Anterior cingulate cortex (tissue), 58 donors: ENCODE measurements at places on chromosomes 16 and 17.
A peak's percentile ranks its signal among the peaks of the same experiment; 100 is the strongest.

GRCh38 chr16:56787167-56787566, 57.2 kb downstream of the NUP93 start:
- no peak for DNase-seq

GRCh38 chr17:44280392-44280937, 12.5 kb upstream of the SLC4A1 start:
- DNase-seq, result no peak

GRCh38 chr16:86882586-86883280, 304.4 kb downstream of the FOXL1 start:
- peak; percentile 8 for DNase-seq

GRCh38 chr16:9903-10665, 43.3 kb downstream of the POLR3K start:
- DNase-seq, result no peak

DNA sequence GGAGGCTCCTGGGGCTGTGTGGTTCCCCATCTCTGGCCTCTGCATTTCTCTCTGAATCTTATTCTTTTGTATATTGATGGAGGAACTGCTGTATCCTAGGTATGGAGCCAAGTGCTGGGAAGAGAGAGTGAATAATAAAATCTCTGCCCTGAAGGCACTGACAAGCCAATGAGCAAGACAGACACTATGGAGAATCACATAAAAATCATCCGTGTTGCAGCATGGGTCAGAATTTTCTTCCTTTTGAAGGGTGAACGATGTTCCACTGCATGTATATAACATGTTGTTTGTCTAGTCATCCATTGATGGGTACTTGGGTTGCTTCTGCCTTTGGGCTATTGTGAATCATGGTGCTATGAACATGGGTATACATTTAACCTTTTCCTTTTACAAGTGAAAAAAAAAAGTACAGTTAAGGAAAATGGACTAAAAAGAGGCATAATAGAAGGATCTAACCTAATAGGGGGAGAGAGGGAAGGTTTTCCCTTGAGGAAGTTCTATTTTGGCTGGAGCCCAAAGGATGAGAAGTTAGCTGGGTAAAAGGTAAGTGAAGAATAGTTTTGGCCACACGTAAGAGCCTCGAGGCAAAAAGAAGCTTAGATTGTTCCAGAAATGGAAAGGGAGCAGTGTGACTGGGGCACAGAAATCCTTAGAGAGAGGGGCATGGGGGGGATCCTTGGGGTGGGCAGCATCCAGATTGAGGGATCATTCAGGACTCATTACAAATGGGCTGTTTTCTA, 32.3 kb upstream of the GNA13 start:
- DNase-seq, result no peak

- no peak for DNase-seq
Observed at GRCh38 chr17:62073993-62074392, 8.9 kb upstream of the MED13 start.

- peak; percentile 24 for DNase-seq
Observed at GRCh38 chr17:48012654-48013053, 24.9 kb downstream of the COPZ2 start.

DNA sequence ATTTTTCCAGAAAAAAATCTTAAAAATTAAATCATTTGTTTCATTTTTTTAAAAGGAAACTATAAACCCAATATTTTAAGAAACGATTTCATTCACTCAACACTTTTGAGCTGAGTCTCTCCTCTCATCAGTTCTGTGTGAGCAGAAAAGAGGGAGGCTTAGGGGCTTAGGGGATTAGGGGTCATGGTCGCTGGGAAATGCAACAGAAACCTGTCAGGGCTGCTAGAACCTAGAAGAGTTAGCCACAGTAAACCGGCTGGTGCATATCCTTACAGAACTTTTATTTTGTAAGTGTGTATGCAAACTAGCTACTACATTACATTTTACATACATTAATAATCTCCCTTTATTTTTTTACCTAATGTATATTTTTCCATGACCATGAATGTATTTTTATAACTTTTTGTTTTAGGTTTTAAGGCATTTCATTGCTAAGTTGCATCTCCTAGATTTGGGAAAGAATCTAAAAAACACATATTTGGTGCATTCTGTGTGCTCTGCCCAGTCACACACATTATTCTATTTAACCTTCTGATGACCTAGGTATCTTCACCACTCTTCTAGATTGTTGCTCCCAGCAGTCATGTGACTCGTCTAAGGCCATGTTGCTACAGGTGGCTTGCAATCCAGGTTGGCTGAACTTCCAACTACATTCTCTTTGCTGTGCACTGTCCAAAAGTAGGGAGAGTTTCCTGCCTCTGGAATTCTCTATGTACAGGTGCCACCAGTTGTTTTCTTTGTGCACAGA, 24.4 kb downstream of the TBC1D3B start:
- no peak for DNase-seq

- peak; percentile 46 for DNase-seq
Observed at GRCh38 chr17:41547921-41548843, 20.1 kb upstream of the KRT19 start.

DNA sequence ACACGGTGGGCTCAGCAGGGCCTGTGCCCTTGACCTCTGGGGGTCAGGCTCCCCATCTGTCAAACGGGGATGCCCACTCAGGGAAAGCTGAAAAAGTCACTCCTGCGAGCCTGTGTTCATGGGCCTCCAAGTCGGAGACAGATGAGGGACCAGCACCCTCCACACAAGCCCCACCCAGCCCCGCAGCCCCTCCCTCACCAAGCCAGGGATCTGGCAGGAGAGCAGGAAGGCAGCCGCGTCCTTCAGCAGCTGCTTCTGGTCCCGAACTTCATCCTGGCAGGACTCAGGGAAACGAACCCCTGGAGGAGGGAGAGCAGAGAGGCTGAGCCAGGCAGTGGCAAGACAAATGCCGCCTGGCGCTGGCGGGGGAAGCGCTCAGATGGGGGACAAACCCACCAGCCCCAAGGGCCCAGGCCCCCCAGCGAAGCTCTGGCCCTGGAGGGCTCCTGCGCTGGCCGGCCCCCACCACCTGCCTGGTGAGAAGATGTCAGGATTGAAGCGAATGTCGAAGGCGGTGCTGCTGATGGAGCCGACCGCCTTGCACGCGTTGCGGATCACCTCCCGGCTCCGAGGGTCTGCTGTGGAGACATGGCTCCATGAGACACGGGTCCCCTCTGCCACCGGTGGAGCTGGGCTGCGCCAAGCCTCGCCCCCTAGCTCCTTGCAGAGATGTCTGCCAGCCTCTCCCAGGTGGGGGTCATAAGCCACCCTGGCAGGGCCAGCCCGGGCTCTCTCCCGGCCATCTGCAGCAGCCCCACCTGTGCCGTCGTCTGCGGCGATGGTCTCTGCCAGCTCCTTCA, 15.4 kb downstream of the CLUH start:
- DNase-seq, result no peak

GRCh38 chr16:89253548-89254287, 36.2 kb downstream of the ZNF778 start:
- no peak for DNase-seq

DNA sequence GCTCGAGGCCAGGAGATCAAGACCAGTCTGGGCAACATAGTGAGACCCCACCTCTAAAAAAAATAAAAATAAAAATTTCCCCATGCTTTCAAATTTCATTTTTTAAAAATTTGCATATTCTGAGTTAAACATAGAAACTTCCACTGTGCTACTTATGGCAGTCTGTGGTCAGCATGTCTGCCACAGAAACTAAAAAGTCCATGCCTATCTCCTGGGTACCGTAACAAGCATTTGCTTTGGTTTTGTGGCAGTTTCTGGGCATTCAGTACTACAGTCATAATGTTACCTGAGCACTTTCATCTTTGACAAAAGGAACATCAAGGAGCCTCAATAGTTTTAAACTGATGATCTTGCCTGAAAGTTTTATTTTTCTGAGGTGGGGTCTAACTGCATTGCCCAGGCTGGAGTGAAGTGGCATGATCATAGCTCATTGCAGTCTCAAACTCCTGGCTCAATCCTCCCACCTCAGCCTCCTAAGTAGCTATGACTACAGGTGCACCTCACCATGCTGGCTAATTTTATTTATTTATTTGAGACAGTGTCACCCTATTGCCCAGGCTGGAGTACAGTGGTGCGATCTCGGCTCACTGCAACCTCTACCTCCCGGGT, 13.2 kb upstream of the ITGA2B start:
- no peak for DNase-seq

- no peak for DNase-seq
Observed at GRCh38 chr16:50246299-50247122, 19.8 kb upstream of the ADCY7 start.

- no peak for DNase-seq
Observed at GRCh38 chr17:78689029-78689428, 93.0 kb downstream of the CYTH1 start.

- no peak for DNase-seq
Observed at GRCh38 chr16:31016018-31016417, 5.6 kb upstream of the STX1B start.

GRCh38 chr16:4402439-4403132, 13.8 kb downstream of the CORO7 start:
- DNase-seq, result no peak

DNA sequence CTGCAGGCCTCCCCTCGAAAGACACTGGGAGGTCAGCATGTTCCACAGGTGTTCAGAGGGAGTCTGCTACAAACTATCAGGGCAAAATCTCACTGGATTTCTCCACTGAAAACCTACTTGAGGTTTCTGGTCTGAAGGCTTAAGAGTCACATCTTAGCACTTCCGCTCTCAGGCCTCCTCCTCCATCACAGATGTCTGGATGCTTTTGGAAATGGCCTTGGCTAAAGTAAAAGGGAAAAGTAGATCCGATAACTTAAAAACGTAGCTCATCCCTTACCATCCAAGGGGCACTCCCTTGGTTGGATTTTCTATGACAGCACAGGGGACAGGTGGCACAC, 14.4 kb downstream of the GINS2 start:
- DNase-seq, result no peak

- no peak for DNase-seq
Observed at GRCh38 chr17:29586676-29587469, 2.6 kb downstream of the GIT1 start.

DNA sequence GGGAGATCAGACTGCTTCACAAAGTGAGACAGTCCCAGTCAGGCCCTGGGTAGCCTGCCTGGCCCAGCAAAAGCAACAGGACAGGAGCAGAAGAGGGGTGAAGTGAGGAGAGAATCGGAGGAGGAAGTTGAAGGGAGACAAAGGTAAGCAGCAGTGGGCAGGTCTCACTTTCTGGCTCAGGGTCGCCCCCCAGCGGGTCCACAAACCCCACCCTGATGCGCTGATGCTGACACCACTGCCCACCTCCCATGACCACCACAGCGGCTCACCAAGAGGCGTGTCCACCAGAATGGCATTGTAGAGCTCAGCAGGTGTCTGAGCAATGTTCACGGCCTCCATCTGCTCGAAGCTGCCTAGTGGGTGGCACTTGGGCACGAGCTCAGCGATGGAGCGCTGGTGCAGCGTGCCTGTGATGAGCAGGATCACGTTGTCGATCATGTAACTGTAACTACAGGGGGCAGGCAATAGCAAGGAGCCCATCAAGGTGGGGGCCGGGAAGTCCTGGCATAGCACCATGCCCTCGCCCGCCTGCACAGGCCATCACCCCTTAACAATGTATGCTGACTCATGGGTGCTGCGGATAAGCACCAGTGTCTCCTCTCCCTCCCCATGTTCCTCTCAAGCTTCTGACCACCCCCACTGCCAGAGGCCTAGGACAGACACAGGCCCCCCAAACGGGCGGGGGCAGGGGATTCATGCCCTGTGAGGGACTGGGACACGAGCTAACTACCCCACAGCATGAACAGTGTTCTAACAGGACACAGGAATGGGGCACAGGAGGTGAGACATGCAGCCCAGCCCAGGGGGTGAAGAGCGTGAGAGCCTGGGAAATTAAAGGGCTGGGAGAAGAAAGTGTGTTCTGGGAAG, 13.6 kb downstream of the HSD11B2 start:
- DNase-seq, result no peak

DNA sequence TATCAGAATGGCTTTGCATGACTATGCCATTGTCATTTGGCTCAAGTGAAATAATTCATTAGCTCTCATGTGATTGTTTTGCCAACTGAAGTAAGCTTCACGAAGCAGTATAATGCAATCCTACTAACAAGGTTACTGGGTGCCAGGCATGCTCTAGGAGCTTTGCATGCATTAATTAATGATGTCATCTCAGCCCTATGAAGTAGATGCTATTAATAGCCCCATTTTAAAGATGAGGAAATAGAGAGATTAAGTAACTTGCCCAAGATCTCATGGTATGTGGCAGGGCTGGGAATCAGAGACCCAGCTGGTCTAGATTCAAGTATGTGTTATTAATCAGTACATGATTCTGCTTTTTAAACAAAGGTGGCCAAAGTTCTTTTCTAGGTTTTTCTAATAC, 14.1 kb downstream of the KRT39 start:
- DNase-seq, result no peak

DNA sequence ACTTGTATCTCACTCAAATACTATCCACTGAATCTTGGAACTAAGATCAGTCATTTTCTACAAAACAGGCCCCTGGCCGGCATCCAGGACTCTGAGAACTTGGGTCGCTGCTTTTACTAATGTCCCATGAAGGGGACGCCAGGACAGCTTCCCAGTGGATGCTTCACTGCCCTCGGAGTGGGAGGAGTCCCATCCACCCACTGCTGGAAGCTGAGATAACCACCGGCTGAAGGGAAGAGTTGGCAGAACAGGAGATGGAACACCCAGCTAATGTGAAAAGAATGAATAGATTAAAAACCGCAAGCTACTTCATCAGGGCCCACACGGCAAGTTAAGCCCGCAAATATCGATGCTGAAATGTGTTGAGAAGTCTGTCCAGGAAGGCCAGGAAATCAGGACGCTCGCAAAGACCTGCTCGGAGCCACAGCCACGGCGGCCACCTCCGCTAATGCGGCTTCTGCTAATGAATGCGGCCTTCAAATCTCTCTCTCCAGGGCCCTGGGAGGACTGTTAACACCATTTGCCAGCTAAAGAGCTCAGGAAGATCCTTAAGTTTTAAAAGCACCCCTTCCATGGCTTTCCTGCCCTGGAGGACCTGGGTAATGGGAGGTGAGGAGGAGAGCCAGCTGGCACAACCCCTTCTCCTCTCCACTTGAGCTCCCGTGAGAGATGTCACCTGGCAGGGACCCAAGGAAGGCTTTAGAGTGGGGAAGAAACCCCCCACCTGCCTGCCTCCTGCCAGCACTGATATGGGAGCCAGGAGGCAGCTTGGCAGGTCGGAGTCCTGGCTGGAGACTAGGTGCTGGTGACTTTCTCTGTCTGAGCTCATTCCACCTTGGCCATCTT, 226.6 kb upstream of the RPL38 start:
- DNase-seq, result no peak

DNA sequence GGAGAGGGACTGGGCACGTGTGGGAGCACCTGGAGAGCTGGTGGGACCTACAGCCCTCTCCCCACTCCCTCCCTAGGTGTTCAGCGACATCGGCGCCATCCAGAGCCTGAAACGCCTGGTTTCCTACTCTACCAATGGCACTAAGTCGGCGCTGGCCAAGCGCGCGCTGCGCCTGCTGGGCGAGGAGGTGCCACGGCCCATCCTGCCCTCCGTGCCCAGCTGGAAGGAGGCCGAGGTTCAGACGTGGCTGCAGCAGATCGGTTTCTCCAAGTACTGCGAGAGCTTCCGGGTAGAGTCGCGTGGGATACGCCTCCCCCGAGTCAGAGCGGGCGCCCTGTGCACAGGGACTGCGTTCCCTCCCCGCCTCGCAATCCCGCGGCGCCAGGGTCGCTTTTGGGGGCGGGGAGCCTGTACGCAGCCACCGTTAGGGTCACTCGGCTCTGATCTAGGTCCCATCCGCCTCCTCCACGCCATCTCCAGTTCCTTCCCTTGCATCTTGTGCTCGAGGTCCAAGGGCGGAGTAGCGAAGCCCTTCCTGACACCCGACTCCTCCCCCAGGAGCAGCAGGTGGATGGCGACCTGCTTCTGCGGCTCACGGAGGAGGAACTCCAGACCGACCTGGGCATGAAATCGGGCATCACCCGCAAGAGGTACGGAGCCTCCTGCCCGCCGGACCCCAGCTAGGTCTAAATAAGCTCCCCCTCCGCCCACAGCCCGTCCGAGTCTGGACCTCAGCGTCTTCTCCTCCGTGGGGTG, 13.0 kb downstream of the SARM1 start:
- no peak for DNase-seq
